Stimulated activated CD8-positive, alpha-beta memory T cell treated with anti-CD3 and anti-CD28 coated beads, Interleukin-12 subunit alpha, Interleukin-12 subunit beta, amount 100 ng/mL, for 4 hours (primary cell): ENCODE measurements at places on chromosomes 13 and 19.

DNA sequence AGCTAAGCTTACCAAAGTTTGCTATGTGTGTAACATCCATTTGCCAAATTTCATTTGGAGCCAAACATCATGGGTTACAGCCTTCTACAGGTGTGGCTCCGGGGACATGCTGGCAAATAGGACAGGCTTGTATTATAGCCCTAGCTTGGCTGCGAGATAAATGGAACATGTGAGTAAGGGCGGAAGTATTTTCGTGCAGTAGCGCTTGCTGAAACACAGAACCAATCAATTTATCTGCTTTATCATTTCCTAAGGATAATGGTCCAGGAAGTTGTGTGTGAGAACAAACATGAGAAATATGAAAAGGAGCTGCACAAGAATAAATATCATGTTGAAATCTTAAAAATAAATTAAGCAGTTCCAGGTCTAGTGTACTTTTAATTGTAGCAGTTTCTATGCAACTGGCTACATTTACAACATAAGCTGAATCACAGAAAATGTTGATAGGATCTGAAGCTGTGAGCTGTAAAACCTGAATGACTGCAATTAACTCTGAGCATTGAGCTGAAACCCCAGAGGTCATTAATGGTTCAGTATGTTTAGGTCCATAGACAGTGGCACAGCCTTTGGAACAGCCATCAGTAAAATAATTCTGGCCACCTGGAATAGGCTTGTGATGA is 22.2 kb upstream of the ZNF100 start:
- DNase-seq: no peak

DNA sequence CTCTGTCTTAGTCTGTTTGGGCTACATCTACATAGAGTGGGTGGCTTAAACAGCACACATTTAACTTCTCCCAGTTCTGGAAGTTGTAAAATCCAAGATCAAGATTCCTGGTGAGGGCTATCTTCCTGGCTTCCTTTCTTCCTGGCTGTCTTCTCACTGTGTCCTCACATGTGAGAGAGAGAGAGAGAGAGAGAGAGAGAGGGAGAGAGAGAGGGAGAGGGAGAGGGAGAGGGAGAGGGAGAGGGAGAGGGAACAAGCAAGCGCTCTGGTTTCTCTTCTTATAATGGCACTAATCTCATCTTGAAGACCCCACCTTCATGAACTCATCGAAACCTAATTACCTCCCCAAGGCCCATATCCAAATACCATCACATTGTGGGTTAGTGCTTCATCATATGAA is 69.2 kb downstream of the CDK8 start:
- DNase-seq: no peak

DNA sequence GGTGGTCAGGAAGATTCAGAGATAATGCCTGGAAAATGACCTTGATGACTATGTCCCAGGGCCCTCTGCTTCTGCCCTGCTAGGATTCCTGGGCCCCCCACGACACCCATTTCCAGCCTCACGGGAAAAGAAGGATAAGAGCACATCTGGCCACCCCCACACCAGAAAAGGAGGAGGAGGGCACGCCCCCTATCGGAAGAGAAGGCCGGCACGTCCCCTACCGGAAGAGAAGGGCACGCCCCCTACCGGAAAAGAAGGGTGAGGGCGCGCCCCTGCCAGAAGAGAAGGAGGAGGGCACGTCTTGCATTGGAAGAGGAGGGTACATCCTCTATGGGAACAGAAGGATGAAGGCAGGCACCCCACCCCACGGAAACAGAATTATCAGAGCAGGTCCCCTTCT is 84.3 kb downstream of the IER2 start:
- peak; percentile 18 for DNase-seq

DNA sequence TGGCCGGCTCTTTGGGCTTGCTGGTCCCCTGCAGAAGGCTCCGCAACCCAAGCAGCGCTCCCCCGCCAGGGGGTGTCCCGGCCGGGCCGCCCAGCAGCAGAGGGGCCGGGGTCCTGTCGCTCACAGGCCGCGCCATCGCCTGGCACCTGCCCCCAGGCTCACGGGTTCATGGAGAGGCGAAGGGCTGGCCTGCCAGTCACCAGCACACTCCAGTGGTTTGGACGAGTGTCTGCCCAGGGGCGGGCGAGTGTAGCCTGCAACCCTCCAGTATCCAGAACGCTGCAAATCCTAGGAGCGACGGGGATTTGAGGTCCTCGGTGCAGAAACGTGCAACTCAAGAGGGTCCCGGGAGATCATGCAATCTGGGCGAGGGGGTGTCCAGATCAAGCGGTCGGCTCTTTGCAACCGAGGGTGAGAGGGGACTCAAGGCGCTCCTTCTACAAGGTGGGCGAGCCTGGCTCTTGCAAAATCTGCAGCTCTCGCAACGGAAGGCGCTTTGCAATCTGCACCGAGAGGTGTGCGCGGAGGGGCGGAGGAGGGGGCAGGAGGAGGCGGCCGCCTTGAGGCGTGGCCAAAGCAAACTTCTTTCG is at the start of gene DBP:
Gene DBP, minus strand, starts transcription at position 521 of the 590 bp plus-strand sequence. Its CDS starts 385 bp downstream, at position 136.
- DNase-seq: no peak

DNA sequence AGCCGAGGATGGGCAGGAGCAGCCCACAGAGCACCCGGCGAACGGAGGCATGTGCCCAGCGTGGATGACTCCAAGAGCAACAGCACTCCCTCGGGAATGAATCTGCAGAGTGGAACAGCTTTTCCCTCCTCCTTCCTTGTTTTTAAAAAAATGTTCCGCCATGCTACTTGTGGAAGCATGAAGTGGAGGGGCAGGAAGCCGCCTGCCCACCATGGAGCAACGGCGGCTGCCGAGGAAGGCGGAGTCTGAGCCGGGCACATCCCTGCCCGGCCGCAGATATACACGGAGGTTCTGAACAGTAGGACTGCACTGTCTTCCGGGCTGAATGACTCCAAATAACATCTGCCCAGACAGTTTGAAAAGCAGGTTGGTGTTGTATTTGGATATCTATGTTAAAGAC is 65.2 kb downstream of the SOX1 start:
- no peak for DNase-seq

DNA sequence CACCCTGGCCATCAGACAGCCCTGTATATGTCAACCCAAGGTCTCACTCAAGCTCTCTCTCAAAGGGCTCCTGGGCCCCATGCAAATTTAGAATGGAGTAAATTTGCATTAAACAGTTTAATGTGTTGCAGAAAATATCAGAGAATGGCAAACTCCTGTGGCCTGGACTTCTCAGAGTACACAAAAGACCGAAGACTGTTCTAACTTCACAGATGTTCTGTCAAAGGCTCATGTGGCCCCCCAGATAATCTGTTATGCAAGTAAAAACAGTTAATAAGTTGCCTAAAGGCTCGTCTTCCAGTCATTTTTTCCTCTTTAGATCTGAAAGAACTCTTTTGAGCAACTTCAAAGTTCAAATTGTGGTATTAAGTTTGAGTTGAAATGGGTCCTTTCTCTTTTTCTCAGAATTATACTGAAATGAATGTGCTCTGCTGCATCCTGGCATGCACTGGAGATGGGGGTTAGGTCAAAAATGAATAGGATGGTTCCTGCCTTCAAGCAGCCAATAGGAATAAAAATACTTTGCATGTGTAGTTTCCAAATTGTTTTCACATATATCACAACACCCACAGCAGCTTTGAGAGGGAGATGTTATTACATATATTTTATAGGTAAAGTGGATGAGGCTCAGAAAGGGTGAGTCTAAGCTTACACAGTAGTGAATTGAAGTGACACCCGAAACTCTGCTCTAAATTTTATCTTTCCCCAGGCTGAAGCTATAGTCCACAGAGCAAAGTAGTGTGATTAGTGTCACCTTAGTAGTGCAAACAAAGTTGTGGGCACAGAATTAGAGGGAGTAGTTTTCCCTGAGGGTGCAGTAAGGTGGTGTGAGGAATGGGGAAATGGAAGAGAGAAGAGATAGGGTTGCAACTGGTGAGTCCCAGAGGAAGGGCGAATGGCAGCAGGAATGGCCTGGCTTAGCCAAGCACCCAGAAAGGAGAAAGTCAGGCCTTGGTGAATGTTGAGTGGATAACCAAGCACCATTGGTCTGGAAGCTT is 205.0 kb upstream of the RFC3 start:
- DNase-seq: no peak

- DNase-seq: no peak
Observed at GRCh38 chr13:77740931-77741596, 43.6 kb downstream of the SLAIN1 start.

- no peak for DNase-seq
Observed at GRCh38 chr13:50912851-50913250, 3.3 kb downstream of the RNASEH2B start.

DNA sequence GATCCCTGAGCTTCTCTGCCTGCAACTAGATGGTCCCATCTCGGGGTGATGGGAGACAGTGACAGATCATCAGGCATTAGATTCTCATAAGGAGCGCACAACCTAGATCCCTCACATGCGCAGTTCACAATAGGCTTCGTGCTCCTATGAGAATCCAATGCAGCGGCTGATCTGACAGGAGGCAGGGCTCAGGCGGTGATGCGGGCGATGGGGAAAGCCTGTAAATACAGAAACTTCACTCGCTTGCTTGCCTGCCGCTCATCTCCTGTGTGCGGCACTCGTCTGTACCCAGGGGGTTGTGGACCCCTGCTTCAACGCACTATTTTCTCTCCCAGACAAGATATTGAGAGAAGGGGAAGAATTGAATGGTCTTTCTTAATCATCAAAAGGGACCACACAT is 473.9 kb downstream of the ZNF536 start:
- DNase-seq: no peak

GRCh38 chr13:80437231-80437630 is 96.3 kb upstream of the SPRY2 start:
- no peak for DNase-seq

GRCh38 chr13:76925115-76925514 is 23.2 kb upstream of the ACOD1 start:
- no peak for DNase-seq

- DNase-seq: no peak
Observed at GRCh38 chr13:48862572-48862971, 113.1 kb upstream of the FNDC3A start.

DNA sequence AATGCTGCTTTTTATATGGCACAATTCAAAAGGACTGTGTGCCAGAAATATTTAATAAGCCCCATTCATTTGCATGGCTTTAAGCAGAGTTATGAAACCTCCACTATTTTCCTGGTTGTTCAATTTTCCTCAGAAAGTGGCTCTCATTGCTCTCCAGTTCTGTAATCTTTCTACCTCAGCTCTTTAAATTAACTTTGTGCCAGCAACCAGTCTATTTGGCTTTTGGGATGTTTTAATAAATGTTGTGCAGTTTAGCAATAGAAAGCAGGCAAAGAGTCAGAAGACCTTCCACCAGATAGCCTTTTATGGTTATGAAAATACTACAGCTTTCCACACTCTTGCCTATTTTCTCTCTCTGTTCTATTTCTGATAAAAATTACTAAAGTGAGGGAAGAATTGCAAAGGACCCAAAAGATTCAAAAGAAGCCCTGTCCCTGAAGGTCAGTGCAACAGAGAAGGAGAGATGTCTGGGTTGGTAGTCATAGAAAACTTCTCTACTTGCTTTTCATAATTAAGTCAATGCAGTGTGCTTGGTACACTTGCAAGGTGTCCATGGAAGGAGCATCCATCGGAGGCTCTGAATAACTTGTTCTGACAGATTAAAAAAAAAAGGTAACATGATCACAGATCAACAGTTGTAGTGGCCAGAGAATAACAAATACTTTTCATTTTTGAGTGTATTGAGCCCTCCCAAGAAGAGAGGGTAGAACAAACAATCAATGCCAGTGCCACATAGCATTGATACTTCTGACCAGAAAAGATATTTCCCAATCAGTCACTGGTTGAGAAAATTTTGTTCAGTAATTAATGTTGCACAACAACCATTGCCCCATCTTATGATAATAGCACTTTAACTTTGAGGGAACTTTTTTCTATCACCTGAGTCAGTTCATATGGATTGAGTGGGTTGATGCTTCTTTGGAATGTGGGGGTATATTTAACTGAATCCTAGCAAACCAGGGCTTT is 48.4 kb upstream of the SPRY2 start:
- DNase-seq: no peak

DNA sequence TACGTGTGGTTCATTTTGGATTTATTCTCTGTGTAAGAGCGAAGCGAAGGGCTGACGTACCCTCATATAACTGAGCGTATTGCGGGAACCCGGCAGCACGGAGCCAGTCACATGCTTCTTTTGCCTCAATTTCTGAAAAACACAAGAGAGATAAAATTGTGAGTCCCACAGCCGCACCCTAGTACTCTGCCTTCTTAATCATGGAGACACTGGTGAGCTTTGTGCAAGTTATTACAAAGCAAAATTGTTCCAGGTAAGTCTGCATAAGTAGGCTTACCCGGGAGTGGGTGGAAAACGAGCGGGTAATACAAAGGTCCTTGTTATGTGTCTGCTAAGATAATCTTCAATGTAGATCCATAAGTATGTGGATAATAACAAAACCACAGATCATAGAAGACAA is 118.1 kb downstream of the STARD13 start:
- no peak for DNase-seq

DNA sequence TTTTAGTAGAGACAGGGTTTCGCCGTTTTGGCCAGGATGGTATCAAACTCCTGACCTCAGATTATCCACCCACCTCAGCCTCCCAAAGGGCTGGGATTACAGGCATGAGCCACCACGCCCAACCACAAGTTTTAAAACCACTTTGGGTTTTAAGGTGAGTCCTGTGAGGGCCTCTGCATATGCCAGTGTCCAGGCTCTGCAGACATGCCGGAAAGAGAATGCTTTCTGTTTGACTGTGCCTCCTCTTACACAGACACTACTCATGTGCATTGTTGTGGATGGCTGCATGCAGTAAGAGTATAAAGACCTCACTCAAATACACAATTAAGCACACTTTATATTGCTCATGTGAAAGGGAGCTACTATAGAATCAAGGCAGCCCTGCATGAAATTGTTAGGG is 20.8 kb upstream of the SLC25A30 start:
- DNase-seq: no peak

- DNase-seq: peak; percentile 74
Observed at GRCh38 chr19:10269333-10270179, 1.4 kb upstream of the ICAM1 start.

GRCh38 chr13:86906127-86906874 is 764.9 kb upstream of the SLITRK5 start:
- DNase-seq: no peak

DNA sequence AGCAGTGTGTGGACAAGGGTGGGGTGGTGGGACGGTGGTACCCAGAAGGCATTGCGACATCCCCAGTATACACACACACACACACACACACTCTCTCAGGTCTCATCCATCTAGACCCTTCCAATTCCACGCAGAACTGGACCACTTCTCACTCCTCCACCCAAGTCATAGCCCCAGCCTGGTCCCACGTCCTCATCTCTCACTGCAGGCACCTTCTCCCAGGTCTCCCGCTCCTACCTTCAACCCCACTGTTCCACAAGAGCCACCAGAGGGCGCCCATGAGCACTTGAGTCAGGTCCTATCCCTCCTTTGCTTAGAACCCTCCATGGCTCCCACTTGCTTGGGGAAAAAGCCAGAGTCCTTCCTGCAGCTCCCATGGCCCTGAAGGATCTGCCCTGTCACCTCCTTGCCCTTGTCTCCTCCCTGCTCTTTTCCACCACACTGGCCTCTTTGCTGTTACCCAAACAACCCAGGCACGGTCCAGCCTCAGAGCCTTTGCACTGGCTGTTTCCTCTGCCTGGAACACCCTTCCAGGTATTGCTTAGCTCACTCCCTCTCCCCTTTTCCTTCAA is 62.6 kb downstream of the IER2 start:
- peak; percentile 54 for DNase-seq
